IgD-negative memory B cell (primary cell): ENCODE measurements at places on chromosomes 1 and 21. TPM values are rescaled to one million over a fixed set of nuclear protein-coding genes. Genes with fewer than 3 reads are reported as not detected.

OR2L8 gene
- polyA plus RNA-seq = not detected

HTR1D gene
- not detected for polyA plus RNA-seq

BCL2L15 gene
- not detected for polyA plus RNA-seq

SETDB1 gene
- 19.8 TPM for polyA plus RNA-seq

MCOLN2 gene
- polyA plus RNA-seq = 12.4 TPM

MAP1LC3C gene
- not detected for polyA plus RNA-seq

MYBPH gene
- not detected for polyA plus RNA-seq

RAB25 gene
- polyA plus RNA-seq = 2.9 TPM

DMRTA2 gene
- not detected for polyA plus RNA-seq

GCSAML gene
- polyA plus RNA-seq = not detected

SPATA17 gene
- not detected for polyA plus RNA-seq

ADCY10 gene
- 0.49 TPM for polyA plus RNA-seq

LCE1A gene
- not detected for polyA plus RNA-seq

LRRC39 gene
- not detected for polyA plus RNA-seq

TNFAIP8L2 gene
- 16.1 TPM for polyA plus RNA-seq

CHD5 gene
- not detected for polyA plus RNA-seq

GJB4 gene
- polyA plus RNA-seq = not detected

HCRTR1 gene
- polyA plus RNA-seq = not detected

TNNI3K gene
- polyA plus RNA-seq = not detected

SPRR5 gene
- polyA plus RNA-seq = not detected

RGS4 gene
- polyA plus RNA-seq = not detected

C2CD4D gene
- 0.20 TPM for polyA plus RNA-seq

CCT8 gene
- polyA plus RNA-seq = 141 TPM

SPRR2B gene
- not detected for polyA plus RNA-seq

ZNF692 gene
- 17.0 TPM for polyA plus RNA-seq

CYP4Z1 gene
- polyA plus RNA-seq = not detected

KCNE2 gene
- polyA plus RNA-seq = not detected
